ENCODE measurements at places on chromosomes 3 and 15.
A peak's percentile ranks its signal among the peaks of the same experiment; 100 is the strongest.

DNA sequence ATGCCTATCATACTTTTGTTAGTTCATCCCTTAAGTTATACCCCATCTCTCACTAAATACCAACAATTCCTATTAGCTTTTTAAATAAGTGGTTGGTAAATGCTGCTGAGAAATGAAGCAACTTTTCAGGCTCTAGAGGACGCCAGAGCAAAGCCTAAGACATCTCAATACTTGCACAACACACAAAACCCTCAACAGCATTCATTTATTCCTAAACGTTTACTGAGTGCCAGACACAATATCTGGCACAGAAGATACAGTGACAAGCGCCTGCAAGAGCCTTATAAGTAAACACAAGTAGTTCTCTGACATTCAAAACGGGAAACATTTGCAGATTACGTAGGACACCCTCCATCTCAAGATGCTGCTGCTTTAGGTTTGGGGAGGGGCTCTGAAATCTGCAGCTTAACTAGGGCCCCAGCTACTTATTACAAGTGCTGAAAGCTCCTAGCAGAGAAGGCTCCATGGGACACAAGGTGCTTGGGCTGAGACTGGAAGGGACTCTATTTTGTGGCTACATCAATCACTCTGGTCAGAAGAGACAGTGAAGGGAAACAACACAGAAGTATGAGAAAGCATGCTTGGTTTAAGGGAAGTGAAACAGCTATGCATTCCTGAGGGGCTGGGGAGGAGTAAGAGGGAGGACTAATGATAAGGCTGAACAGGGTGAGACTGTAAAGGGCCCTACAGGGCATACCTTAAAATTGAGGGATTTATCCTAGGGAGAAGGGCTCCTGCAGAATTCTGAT is 311.3 kb downstream of the PLCL2 start:
- DNase-seq: no peak

GRCh38 chr3:112470788-112471187 is 28.5 kb downstream of the BTLA start:
- DNase-seq: no peak

DNA sequence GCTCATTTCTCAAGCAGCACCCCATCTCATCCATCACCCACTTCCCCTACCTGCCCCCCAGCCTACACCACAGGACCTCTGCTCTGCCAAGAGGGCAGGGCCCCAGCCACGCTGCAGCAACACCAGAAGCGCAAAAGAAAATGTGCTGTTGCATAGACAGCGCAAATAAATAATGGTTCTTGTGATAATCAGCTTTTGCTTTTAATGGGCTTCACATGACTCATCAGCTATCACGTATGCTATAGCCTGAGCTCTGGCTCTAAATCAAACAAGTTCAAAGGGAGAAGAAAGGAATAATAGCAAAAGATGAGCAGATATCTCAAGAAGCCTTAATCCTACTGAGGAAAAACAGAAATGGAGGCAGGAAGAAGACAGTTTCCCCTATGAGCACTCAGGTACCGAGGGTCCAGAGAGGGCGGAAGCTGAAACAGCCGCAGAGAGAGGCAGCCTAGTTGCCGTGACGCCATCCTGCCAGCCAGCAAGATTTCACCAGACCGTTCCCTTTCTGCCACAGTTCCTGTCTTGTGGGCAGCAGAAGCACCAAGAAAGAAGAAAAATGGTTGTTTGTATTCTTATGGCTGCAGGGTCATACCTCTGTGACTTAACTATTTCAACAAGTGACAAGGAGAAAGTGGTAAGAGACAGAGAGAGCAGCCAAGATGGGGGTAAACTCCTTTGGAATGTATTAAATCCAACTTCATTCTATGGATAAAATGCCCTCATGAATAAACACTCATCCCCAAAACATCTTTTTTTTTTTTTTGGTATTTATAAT is 22.0 kb downstream of the RAB27A start:
- DNase-seq: peak; percentile 85

GRCh38 chr15:74540761-74541493 is at the start of gene ARID3B:
ARID3B (plus strand) TSS chr15:74541220; CDS start chr15:74543937, 2,717 bp downstream.
- DNase-seq: peak; percentile 88

DNA sequence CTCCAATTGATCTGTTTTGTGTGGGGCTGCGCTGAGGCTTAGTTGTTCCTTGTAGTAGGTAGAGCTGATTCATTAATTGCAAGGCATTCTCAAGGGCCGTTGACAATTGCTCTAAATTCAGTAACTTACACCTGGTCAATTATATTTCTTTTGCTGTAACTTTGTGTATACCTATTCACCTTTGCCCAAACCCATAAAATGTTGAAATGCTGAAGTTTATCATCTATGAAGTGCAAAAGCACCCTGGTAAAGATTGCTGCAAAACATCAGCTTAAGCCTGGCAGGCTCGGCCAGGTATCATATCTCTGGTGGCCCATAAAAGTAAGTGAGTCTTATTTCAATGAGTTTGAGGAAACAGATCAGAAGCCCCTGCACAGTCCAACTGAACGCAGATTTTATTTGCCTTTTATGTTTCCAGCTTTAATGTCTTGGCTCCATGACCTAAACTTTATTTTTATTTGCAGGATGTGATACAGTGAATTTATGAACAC is 203.6 kb upstream of the SLCO3A1 start:
- DNase-seq: no peak

GRCh38 chr3:133629146-133629545 is 32.6 kb downstream of the TOPBP1 start:
- DNase-seq: no peak
